Bone marrow (tissue), 2 donors: ENCODE measurements at places on chromosomes 7 and 10.

DNA sequence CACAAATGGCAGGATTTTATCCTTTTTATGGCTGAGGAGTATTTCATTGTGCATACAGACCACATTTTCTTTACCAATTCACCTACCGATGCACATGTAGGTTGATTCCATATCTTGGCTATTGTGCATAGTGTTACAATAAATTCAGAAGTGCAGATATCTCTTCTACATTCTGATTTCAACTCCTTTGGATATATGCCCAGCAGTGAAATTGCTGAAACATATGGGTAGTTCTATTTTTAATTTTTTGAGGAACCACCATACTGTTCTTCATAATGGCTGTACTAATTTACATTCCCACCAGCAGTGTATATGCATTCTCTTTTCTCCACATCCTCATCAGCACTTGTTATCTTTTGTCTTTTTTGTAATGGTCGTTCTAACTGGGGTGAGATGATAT, 1290.3 kb downstream of the XPNPEP1 start:
- no peak for DNase-seq

GRCh38 chr7:55366461-55367070, 1.4 kb downstream of the LANCL2 start:
- no peak for DNase-seq

GRCh38 chr10:17431871-17432311, 22.5 kb downstream of the ST8SIA6 start:
- DNase-seq = no peak

DNA sequence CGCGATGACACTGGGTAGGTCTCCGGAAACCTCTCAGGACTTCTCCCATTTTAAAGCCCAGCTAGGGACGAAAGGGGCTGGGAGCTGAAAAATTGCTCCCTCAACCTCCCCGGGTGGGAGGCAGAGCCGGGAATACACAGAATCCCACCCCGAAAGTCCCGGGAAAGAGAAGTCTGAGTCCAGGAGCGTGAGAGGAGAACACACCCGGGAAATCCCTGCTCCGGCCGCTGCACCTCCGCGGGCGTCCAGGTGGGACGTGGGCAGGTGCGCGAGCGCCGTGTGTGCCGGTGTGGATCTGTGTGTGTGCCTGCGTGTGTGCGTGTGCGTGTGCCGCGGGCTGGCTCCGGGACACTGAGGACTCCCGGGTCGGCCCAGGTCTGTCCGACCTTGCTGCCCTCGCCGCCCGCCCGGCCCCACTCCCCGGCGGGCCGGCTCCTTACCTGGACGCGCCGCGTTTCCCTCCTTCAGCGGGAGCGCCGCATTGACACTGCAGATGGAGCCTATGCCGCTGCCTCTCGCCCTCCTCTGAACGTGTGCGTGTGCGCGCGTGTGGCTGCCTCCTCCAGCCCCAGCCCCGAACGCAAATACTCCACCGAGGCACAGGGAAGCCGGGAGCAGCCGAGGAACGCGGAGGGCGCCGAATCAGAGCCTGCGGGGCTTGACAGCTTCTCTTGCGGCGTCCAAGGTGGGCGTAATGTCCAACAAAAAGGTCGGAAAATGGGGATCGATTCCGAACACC, at the start of gene PLXNA4:
Gene PLXNA4 (minus strand): TSS at position 489 of the 739 bp plus-strand sequence. CDS start 67,777 bp downstream, outside the sequence.
- no peak for DNase-seq

- no peak for DNase-seq
Measured at GRCh38 chr7:148306759-148307158, 283.8 kb upstream of the C7orf33 start.

GRCh38 chr7:45400680-45401079, 173.5 kb upstream of the ADCY1 start:
- DNase-seq = no peak

DNA sequence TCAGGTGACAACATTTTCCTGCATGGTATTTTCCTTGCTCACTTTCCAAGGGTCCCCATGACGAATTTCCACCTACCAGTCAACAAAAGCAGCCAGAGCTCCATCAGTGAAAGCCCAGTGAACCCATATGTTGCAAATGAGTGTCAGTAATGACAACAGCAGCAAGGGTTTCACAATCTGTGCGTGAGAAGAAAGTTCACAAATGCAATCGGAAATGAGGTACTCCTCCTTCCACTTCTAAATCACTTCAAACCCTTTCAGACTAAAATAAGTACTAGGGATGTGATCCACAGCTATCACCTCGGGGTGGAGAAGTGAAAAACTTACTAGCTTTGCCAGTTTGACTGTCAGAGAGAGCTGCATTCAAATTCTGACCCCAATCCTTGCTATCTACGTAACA, 55.6 kb upstream of the BET1 start:
- no peak for DNase-seq

DNA sequence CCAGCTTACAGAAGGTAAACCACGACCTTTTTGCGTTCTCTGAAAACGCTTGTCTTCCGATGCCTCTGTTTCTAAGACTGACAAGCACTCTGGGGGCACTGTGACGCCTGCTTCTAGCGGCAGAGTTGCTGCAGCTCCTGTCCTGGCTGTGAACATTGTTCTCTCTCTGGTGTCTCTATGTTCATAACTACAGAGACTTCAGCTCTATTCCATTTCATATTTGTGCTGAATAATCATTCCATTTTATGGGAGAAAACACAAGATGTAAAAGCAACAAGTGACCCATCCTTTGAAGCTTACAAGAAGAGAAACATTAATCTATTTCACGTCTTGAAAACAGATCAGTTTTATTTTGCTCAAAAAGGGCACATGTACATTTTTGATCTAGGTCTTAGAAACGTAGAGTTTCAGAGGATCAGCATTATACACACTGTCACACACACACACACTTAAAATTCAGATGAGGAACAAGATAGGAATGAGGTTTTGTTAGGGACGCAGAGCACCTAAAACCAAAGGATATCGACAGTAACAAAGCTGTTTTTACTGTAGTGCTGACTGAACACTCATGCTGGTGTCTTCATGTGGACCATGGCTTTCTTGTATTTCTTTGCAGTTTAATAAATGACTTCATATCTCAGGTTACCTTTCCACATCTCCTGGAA, 3.0 kb downstream of the IKZF1 start:
- no peak for DNase-seq
